ENCODE measurements at places on chromosomes 3 and 15. TPM values are rescaled to one million over a fixed set of nuclear protein-coding genes. Genes with fewer than 3 reads are reported as not detected.
A peak's percentile ranks its signal among the peaks of the same experiment; 100 is the strongest.

GRCh38 chr3:124263168-124263567, 271.2 kb upstream of the ROPN1 start:
- peak; percentile 73 for DNase-seq

DNA sequence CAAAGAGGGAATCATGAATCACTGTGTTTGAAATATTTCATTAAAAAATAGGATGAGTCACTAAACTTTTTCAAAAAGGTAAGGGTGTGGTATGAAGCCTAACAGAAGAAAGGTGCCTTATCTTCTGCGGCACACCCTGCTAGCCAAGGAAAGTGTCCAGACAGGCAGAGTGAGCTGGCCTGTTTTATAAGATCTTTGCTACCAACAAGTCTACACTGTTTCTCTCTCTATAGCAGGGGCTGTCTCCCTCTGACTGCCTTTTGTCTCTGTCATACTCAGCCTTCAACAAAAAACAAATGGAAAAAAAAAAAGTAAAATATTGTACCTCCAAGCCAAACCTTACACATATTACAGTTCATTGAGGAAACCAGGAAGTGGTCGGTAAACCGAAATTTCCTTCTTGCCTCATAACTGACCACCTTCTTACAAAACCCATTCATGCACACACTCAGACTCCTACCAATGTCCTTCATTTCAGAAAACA, 9.1 kb downstream of the ZDHHC3 start:
- no peak for DNase-seq

DNA sequence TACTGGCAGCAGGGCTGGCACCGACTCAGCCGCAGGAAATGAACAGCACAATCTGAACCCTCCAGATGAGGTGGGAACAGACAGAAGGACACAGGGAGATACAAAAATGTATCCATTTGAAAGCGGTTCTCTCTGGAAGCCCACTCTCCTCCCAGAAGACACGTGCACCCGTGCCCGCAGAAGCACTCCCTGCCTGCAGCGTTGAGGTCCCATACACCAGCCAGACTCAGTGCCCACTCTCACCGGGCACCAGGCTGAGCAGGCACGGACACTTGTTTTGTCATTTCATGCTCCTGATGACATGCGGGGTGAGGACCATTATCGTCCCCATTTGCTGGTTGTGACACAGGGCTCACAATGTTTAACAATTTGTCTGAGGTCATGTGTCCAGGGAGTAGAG, 297.4 kb upstream of the TLE3 start:
- no peak for DNase-seq

GRCh38 chr3:171585039-171585438, 124.8 kb upstream of the TNIK start:
- DNase-seq = no peak

- no peak for DNase-seq
These were observed 200.1 kb downstream of the GABRB3 start for GRCh38 chr15:26572602-26573350.

DNA sequence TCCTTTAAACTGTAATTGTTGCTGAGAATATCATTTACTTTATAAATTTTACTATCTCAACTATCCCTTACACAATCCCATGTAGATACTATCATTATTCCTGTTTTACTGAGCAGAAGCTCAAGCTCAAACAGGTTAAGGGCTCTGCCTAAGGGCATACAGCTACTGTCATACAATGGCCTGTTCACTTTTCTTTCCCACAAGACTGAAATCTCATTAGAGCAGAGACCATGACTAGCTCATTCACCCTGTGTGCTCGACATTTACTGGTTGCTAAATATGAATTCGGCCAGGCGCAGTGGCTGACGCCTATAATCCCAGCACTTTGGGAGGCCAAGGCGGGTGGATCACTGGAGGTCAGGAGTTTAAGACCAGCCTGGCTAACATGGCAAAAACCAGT, 1.6 kb upstream of the MESP2 start:
- DNase-seq = no peak

GRCh38 chr3:125683067-125683829, 88.0 kb upstream of the OSBPL11 start:
- no peak for DNase-seq

GRCh38 chr15:44023176-44023575, 171.9 kb downstream of the FRMD5 start:
- DNase-seq = no peak

DNA sequence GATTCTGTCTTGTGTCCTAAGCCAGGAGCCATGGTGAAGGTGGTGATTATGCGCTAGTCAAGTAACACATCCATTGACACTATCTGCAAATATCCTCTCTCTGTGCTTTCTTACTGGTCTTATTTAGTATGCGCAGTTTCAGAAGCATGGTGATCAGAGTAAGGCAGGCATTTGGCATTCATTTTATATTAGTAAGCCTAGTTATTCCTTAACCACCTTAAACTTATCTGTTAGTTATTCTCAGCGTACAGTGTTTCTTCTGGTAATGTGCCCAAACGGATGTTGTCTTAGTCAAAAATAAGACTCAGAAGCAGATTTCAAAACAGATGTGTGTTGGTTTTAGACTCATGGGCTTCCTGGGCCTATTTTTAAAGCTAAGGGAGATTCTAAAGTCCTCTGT, 329.2 kb downstream of the GRM7 start:
- DNase-seq = peak; percentile 83

- no peak for DNase-seq
These were observed 845.9 kb upstream of the GBE1 start for GRCh38 chr3:82607391-82607790.

DNA sequence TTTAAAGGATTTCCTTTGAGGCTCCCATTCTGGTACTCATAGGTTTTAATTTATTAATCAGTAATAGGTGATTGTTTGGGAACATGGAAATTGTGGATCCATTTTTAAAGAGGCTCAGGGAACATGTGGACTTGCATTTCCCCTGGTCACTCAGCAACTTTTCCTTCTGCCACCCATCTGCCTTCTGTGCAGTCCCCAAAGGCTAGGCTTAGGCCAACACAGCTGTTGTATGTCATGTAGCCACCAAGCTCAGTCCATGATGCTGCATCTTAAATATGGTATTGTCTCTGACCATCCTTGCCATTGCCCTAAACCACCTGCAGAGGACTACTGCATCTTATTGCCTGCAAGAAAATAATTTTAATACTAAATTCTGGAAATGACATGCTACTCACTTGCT, 416.7 kb upstream of the SEMA6D start:
- DNase-seq = no peak

- no peak for DNase-seq
These were observed 316.6 kb downstream of the EDEM1 start for GRCh38 chr3:5504135-5504534.

DNA sequence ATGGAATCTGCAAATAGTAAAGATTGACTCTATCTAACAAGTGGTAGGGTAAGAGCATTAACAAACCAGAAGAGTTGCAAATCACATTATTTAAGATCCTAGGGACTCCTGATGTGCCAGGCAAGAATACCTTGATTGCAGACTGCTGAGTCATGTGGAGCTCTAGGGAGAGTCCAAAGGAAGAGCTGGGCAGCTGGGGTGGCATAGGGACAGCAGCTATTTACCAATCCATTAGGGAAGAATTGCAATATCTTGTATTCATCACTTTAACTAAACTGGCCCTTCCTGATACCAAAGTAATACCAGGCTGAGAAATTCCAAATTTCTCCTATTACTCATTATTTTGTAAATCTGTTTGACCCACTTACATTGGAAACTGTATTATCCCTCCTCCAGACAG, 52.2 kb upstream of the ACP3 start:
- DNase-seq = no peak

DNA sequence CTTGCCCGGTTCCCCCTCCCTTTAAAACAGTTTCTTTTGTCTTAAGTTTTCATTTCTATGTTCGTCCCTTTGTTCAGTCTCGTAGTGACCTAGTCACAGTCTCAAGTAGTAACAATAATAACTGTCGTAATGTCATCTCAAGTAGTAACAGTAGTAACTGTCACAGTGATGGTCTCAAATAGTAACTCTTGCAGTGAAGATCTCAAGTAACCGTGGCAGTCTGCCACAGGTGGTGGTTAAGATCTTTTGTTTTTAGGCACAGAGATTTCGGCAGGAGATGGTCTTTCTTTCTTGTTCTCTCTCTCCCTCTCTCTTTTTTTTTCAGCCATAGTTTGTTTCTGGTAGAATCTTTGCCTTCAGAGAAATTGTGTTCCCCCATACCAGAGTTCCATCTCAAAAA, 656.0 kb upstream of the SGO1 start:
- no peak for DNase-seq

DNA sequence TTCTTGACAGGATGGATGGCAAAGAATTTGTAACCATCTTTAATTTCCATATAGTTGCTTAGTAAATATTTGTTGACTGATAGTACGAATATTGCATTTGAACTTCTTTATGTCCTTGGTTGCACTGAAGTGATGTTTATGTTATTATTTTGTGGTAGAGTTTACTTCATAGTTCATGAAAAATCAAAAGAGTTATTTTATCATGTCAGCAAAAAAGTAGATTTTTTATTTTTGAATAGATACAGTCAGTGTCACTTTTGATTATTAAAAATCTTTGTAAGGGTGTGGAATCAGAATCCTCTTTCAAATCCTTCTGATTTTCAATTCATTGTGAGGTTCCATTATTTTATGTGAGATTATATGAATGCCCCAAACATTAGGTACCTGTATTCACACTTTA, 35.0 kb downstream of the FILIP1L start:
- DNase-seq = no peak

DNA sequence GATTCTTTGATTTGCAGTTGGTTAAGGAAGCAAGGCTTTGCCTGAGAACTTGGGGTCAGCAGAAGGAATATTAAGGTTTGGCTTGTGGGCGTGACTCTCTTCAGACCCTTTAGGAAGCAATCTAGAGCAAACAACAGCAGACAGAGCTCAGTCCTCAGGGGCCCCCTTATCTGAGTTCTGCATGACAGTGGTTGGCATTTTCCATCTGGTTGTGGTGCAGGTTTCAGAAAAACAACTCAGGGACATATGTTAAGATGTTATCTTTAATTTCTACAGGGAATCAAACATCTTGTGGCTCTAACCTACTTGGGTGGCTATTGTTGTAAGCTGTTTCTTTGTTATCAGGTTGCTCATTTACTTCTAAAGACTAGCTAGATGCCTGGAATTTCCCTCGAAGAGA, 141.4 kb downstream of the VPS8 start:
- DNase-seq = no peak

- DNase-seq = no peak
These were observed 34.8 kb downstream of the MCF2L2 start for GRCh38 chr3:183393625-183394024.

- DNase-seq = no peak
These were observed 79.3 kb downstream of the EOMES start for GRCh38 chr3:27642796-27643195.

DNA sequence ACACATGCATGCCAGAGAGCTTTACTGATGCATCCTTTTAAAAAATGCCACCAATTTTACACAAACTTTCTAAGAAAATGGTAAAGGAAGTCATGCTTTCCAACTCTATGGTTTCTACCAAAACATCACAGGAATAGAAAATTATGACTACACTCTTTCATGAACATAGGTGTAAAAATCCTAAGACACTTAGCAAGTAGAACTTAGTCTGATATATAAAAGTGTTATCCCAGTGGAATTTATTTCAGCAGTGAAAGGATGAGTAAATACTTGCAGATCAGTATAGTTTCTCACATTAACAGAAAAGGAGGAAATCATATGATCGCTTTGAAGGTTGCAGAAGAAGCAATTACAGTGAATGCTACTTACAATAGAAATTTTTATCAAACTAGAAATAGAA, 43.4 kb downstream of the MCTP2 start:
- no peak for DNase-seq

DNA sequence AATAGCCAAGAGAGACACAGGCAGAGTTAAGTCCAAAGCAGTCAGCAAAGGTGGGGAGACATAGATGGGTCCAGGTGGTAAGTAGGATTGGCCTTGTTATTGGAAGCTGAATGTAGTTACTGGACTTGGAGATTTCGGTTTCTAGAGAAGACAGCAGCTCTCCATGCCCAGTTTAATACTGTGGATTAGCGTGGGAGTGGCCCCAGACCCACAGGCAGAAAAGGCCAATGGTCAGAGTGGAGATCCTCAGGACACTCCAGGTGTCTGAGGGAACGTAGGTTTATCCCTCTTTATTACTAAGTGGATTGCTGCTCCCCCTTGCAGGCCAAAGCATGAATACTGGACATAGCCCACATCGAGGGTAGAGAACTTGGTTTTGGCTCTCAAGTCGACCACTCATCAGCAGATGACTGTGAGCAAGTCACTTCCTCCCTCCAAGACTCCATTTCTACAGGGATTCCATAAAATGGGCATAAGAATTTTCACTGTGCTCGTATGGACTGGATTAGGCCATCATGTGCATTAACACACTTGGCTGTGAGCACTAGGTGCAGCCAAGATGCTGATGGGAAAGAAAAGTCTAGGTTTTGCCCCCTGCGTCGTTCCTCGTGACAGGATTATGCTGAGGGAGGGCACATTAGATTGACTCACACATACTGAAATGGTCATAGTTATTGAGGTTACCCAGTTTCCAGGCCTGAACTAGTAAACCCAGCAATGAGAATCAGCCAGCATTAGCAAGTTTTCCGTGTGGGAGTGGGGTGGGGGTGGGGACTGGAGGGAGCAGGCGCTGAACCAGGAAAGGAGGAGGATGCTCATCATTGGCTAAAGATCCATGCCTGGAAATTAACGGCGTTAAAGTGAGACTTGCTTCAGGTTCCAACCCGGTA, 225.2 kb upstream of the TPRG1 start:
- no peak for DNase-seq

B3GNT5 gene
- 7.9 TPM for total RNA-seq

CNTN6 gene
- total RNA-seq = 0.12 TPM

P3H2 gene
- 185 TPM for total RNA-seq

FAIM gene
- 11.2 TPM for total RNA-seq

ENTPD3 gene
- total RNA-seq = not detected

SEMA3G gene
- 0.17 TPM for total RNA-seq

UMPS gene
- 49.3 TPM for total RNA-seq
